ENCODE measurements at places on chromosomes 5 and 9. TPM values are rescaled to one million over a fixed set of nuclear protein-coding genes. Genes with fewer than 3 reads are reported as not detected.

The SLC36A2 gene
- total RNA-seq: not detected

The ADRA1B gene
- total RNA-seq: 13.7 TPM

The THG1L gene
- total RNA-seq: 18.3 TPM

The ZNF608 gene
- total RNA-seq: 24.7 TPM

The SPINK14 gene
- total RNA-seq: not detected

The CD74 gene
- 7.5 TPM for total RNA-seq
